ENCODE measurements at places on chromosomes 16 and 17. TPM values are rescaled to one million over a fixed set of nuclear protein-coding genes. Genes with fewer than 3 reads are reported as not detected.

DNA sequence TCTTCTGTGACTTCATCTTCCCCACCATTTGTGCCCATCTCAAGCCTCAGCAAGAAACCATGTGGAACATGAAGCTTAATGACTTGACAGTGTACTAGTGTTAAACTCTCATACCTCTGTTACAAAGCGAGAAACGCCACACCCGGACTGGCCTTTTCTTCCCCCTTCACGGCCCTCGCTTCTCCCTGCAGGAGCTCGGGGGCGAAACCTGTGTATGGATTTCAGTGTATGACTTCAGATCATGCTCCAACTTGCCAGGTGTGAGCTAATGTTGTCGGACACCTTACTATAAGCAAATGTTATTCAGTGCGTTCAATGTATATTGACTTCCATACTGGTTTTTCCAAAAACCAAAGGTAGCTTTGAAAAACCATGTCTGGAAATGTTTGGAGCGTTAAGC is 20.1 kb upstream of the SLC5A11 start:
- no peak for DNase-seq

DNA sequence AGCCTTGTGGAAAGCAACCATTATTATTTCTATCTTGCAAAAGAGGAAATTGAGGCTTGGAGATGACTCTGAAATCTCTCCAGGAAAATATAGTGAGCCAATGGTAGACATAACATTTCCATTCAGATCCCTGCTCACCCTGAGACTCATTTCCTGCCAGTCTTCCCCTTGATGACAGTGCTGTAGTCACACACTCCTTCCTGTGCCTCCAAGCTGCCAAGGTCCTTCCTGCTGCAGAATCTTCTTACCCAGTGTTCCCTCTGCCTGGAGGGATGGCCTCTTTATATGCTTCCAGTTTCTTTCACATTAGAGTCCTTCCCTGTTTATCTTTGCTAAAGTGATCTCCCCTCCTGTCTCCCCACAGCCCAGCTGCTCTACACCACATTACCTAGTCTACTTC is 648.1 kb downstream of the TOX3 start:
- no peak for DNase-seq

DNA sequence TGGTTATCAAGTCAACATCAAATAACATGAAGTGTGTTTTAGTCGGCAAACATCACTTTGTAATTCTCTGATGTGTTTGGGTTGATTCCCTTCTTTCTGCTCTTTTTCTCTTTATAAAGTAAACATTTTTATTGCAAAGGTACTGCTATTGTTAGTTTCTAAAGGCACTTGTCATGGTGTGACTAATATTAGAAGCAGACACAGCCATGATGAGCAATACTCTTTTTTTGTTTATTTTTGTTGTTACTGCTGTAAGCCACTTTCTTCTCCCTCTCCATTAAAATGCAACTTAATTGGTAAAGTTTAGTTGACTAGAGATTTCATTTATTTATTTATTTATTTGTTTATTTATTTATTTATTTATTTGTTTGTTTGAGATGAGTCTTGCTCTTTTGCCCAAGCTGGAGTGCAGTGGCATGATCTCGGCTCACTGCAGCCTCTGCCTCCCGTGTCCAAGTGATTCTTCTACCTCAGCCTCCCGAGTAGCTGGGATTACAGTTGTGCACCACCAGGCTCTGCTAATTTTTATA is 424.7 kb downstream of the WWOX start:
- DNase-seq, result no peak

DNA sequence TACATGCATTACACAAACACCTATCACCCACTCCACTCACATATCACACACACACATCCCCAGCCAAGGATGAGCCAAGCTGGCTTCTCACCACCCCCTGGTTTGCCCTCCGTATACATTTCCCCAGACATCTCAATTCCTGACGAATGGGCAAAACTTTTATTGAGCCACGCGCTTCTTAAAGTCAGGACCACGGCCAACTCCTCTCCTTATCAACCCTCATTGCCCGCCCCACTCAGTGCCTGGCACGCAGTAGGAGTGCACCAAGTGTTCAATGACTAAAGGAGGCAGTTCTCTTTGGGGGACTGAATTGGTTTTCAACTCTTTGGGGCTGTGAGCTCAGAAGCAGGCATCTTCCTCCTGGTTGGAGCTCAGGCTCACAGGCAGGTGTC is 22.5 kb upstream of the C16orf78 start:
- no peak for DNase-seq

DNA sequence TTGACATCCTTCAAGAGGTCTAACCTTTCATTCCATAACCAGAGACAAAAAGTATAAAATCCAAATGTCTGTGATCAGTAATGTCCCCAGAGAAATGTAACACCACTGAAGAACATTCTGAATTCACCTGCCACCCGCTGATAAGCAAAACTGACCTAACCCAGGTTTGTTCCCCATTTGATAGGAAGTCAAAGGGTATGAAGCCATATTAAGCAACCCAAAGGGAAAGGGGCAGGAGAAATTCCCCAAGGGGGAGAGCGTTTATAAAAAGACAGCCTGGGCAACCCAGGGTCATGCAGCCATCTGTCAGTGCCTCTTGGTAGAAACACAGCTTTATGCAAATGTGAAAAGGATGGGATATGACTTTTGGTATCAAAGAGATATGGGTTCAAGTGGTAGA is 30.7 kb upstream of the PIK3R6 start:
- no peak for DNase-seq

DNA sequence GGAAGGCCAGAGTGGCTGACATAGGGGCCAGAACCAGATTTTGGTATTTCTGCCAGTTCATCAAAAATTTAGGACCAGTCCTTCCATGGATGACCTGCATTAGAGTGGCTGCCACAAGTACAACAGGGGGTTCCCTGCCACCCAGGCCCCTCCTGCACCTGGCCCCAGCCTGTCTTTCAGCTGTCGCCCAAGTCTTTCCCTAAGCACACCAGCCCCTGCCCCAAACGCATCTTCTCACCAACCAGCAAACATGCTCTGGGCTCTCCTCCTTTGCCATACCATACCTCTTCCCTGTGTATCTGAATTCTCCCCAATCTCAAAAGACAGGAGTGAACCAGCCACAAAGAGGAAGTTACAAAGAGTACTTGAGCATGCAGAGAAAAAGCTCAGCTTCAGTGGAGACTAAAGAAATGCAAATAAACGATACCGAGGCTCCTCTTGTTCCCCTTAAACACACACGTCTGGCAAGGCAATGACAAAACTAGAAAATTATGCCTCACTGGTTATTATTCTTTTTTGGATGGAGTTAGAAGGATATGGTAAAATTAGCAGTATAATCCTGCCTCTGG is 130.6 kb downstream of the DYNLRB2 start:
- no peak for DNase-seq

GRCh38 chr17:63984236-63984635 is 11.5 kb upstream of the SCN4A start:
- DNase-seq, result no peak

DNA sequence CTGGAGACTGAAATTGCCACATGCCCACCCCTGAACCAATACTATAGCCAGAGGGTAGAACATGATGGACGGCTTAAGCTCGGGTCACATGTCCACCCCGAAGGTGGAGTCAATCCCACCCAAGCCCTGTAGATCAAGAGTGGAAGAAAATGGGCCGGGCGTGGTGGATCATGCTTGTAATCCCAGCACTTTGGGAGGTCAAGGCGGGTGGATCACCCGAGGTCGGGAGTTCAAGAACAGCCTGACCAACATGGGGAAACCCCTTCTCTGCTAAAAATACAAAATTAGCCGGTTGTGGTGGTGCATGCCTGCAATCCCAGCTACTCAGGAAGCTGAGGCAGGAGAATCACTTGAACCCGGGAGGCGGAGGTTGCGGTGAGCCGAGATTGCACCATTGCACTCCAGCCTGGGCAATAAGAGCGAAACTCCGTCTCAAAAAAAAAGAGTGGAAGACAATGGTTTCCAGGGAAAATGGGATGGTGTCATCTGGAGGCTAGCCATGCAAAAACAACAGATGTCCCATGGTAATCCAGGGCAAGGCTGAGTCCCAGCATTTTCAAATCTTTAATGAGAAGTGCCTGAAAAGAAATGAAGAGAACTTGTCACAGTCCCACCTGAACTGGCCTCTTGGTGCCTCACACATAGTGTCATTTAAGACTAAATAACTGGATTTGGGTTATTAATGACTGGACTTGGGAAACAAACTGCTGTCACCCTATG is 30.1 kb downstream of the CD300LF start:
- DNase-seq, result no peak

GRCh38 chr16:66634527-66635196 is 30.2 kb downstream of the CMTM3 start:
- DNase-seq, result no peak

DNA sequence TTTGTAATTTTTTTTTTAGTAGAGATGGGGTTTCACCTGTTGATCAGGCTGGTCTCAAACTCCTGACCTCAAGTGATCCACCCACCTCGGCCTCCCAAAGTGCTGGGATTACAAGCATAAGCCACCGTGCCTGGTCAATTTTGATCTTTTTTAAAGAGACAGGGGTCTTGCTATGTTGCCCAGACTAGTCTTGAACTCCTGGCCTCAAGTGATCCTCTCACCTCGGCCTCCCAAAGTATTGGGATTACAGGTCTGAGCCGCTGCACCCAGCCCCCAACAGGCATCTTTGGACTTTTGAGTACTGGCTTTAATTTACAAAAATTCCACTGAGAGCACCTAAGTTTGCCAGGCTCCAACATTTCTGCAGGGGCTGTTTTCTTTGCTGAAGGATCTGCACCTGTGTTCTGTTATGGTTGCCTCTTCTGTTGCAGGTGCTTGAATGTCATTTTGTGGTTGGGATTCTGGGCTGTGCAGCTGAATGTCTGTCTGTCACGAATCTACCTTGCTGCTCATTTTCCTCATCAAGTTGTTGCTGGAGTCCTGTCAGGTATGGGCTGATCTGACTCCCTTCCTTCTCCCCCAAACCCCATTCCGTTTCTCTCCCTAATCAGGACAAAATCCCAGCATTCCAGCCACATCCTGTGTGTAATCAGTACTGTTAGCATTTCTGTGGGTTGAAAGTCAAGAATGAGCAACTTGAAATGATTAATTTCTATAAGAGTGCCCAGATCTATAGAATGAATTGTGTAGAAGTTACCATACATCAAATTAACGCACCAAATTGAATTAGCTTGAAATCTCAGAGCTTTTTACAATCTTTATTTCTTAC is 8.5 kb downstream of the G6PC1 start:
- no peak for DNase-seq

DNA sequence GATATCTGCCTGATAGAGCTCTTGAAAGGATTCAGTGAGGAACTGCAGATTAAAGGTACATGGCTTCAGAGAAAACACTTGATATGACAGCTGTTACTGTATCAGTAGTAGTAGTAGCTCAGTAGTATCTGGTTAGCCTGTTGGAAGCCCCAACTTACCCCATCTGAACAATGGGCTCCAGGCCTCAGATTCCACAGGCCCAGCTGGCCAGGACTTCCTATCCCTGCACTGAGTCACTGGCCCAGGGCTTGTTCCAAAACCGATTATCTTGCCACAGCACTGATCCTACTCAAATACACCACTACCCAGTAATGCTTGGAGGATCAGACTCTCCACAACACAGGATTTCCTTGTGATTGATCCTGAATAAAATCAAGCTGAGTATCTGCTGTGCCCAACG is 32.6 kb downstream of the DCUN1D3 start:
- no peak for DNase-seq

DNA sequence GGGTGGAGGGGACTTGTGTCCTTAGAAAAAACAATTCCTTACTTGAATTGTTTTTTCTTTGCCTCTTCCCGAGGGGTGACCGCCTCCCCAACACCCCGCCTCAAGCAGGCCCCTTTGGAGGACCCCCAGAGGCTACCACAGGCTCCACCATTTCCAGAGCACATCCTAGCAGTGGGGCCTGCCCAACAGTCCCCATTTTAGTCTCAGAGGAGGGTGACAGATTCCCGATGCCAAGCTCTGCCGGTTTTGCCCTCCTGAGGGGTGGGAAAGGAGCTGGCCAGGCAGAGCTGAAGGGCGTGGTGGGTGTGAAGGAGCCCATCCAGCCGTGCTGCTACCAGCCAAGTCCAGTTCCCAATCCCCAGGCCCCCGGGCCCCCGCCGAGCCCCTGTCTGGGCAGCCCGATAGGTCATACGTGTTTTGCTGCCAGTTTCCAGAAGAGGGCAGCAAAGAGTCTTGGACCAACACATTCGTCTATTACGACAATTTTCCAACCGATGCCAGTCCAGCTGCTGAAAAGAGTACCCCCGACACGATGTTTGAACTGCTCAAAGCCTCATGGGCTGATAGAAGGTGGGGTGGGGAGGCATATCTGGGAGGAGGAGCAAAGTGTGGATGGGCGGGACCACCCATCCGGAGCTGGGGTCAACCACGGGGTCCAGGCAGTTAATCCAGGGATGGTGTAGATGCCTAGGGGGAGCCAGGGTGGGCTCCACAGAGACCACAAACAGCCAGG is 18.8 kb upstream of the GAA start:
- peak; percentile 79 for DNase-seq

DNA sequence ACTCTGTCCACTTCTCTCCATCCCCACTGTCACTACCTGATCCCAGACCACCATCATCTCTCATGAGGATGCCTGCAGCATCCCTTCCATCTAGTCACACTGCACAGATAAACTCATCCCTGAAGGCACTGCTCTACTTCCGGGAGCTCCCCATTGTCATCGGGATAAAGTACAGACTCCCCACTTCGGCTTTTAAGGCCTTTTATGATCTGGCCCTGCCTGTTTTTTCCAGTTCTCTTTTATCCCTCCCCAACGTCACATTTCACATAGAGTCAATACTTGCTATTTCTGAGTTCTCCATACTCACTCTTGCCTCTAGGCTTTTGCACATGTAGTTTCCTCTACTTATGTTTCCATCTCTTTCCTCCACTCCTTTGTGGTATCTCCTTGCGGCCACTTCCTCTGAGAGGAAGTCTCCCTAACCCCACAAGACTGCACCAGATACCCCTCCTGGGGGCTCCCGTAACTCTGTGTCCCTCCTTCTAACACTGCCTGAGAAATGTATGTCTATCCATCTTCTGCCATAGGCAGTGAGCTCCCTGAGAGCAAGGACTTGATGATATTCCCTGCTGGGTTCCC is 66.9 kb downstream of the COPRS start:
- no peak for DNase-seq

GRCh38 chr16:88957887-88958577 is 19.0 kb downstream of the CBFA2T3 start:
- peak; percentile 48 for DNase-seq

GRCh38 chr17:970364-970763 is 9.2 kb downstream of the NXN start:
- no peak for DNase-seq

GRCh38 chr16:57754354-57755060 is 18.9 kb downstream of the KATNB1 start:
- no peak for DNase-seq

GRCh38 chr17:67364847-67365737 is 1.3 kb downstream of the PSMD12 start:
- no peak for DNase-seq

The NT5M gene
- total RNA-seq, result 9.4 TPM

The TPSG1 gene
- not detected for total RNA-seq

The KIF22 gene
- total RNA-seq, result 160 TPM

The NACA2 gene
- not detected for total RNA-seq

The ARHGDIG gene
- total RNA-seq, result not detected

The C1QL1 gene
- total RNA-seq, result not detected

The UMOD gene
- not detected for total RNA-seq

The VAT1L gene
- total RNA-seq, result not detected

The ERBB2 gene
- 5.2 TPM for total RNA-seq

The CAPNS2 gene
- not detected for total RNA-seq

All from activated CD8-positive, alpha-beta T cell treated with anti-CD3 and anti-CD28 coated beads for 36 hours (primary cell).